ENCODE measurements at places on chromosomes 13 and 19. TPM values are rescaled to one million over a fixed set of nuclear protein-coding genes. Genes with fewer than 3 reads are reported as not detected.

DMKN gene
- total RNA-seq = not detected

ZNF681 gene
- total RNA-seq = 0.85 TPM

ZNF823 gene
- total RNA-seq = 5.5 TPM

CAMSAP3 gene
- total RNA-seq = under 0.01 TPM

ZNF302 gene
- 11.7 TPM for total RNA-seq

IGFL1 gene
- total RNA-seq = not detected

GRK1 gene
- total RNA-seq = not detected

KIR2DL1 gene
- total RNA-seq = not detected

ZMYM2 gene
- total RNA-seq = 57.6 TPM

FGF21 gene
- not detected for total RNA-seq

NXNL1 gene
- total RNA-seq = not detected
